ENCODE measurements at places on chromosomes 6 and 20.

DNA sequence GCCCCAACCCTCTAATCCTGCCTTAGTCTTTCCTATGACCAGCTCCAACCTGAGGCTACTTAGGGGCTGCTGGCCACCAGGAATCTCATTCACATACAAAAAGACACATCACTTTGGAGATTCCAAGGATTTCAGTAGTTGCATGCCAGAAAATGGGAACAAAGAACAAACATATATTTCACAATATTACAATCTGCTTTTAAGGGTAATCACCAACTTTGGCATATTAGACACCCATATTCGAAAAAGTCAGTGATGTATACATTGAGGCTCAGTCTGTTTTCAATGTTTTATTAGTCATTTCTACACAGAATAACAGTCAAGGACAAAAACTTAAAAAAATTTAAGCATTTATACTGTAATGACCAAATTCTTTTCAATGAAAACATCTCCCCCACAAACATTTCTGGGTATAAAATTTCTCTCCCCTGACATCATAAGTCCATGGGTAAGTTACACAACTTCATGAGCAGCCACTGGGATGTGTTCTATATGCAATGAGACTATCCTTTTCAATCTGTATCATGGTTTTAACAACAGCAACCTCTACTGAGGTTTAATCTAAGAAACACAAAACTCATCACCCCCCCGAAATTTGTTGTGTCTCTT is 103.5 kb downstream of the MAP7 start:
- no peak for DNase-seq

DNA sequence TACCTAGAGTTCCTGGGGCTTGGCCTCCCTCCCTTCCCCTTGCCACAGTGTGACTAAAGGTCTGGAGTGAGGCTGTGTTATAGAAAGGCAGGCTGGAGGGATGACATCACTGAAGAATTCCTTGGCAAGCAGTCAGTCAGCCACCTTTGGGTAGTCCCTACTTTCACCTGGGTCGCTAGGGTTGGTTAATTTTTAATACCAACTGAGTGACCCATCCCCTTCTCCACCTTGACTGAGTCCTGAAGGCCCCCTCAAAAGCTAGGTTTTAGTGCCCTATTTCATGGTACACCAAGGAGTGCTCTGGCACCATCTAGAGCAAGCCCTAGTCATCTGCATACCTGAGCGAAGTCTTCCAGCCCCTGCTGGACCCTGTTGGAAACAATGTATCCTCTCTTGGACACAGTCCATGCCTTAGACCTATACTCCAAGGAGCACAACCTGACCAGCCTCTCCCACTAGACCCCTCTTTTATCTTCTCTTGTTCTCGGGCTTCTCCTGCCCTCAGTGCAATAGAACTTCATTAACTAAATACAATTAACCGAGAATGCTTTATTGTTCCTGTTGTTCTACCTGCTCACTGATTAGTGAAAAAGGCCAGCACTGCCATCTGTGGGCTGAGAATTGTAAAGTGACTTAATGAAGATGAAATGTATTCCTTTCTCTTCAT is 44.6 kb downstream of the RIN2 start:
- no peak for DNase-seq

GRCh38 chr20:2946988-2947961 is 74.0 kb downstream of the PTPRA start:
- DNase-seq, result no peak

DNA sequence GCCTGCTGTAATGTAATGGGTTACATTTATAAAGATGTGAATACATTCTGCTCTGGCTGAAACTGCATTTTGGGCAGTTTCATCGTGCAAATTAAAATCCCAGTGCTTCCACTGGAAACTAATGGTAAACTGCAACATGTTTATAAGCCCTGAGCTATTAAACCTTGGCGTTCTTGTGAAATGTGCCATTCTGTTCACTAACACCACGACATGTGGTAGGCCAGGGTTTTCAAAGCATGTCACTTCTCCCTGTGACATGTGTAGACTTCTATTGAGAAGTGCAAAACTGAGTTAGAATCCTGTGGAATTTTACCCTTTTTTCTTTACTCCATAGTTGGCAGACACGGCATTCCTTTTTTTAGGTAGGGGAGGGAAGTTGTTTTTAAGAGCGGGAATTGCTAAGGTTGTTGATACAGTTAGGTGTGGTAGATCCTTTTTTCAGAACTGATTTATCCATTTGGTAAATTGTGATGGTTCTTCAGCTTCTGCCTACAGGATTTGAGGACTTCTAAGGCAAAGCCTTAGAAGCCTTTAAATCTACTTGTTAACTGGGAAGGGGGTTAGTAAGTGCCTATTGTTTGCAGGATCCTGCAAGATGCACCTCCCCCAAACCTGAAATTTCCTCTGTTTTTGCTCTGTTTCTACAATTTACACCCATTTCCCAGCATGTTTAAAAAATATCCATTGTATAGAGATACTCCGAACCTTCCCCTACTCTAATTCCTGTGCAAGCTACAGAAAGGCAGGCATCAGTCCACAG is 4.2 kb downstream of the SASH1 start:
- DNase-seq, result no peak

DNA sequence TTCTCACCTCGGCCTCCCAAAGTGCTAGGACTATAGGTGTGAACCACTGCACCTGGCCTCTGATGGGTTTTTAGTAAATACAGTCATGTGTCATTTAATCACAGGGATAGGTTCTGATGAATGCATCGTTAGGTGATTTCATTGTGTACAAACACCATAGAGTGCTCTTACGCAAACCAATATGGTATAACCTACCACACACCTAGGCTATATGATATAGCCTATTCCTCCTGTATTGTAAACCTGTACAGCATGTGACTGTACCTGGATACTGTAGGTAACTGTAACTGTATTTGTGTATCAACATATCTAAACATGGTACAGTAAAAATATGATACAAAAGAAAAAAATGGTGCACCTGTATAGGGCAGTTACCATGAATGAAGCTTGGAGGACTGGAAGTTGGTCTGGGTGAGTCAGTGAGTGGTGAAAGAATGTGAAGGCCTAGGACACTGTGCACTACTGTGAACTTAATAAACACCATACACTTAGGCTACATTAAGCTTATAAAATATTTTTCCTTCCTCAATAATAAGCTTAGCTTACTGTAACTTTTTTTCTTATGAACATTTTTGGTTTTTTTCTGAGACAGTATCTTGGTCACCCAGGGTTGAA is 10.0 kb downstream of the BICRAL start:
- no peak for DNase-seq

GRCh38 chr6:89351671-89352277 is 748 bp downstream of the UBE2J1 start:
- DNase-seq, result no peak

DNA sequence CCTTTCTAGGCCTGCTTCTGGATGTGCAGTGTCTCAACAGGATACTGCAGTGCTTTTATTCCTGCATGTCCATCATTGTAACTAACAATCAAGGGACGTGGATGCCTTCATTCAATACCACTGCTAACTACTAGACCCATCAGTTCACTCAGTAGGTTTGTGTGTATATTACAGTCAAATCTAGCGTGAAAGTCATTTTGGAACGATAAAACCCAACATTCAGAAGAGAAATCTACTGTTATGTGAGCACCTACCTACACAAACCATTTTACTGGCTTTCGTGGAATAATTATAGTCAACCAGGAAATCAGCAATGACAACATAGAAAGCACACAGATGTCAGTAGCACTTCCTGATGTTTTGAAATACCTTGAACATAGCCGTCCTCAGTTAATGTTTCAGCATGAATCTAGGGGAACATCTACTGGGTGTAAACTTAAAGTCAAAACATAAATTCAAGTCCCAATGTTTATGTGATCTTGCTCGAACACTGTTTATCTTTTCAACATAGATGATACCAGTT is 270.6 kb downstream of the FARS2 start:
- no peak for DNase-seq

DNA sequence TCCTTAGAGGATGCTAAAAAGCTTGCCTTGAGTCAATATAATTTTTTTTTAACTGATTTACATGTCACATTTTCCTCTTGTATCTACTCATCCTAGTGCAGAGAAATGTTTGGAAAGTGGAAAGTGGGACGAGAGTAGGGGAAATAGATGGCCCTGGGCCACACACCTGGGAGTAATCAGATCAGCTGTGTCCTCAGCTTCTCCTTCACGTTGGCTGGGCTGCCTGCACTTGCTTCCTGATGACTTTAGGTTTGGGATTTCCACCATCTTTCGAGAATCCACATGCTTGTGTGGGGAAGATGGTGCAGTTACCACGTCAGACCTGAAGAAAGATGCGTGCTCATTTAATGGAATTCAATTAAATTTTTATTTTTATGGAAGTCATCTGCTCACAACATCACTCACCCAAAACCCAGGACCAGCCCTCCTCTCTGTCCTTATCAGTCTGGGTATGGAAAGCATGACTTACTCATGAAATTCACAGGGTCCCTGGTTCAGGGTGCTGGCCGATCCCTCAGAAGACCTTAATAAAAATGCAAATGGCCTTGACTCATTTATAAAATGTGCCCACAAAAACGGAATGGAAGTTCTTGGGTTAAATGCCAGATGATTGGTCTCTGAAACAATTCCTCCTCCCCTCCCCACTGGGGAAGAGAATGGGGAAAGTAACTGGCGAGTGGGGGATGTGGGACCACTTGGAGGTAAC is 74.5 kb upstream of the TIAM2 start:
- no peak for DNase-seq

GRCh38 chr6:35776364-35777215 is at the start of gene CLPSL2:
Gene CLPSL2, plus strand, starts transcription at chr6:35776598. Its CDS starts 21 bp downstream, at chr6:35776619.
- DNase-seq, result no peak

GRCh38 chr6:100065348-100065747 is 71.3 kb upstream of the MCHR2 start:
- DNase-seq, result no peak

- DNase-seq, result no peak
Observed at GRCh38 chr6:89596056-89596455, 42.5 kb downstream of the LYRM2 start.

- DNase-seq, result no peak
Observed at GRCh38 chr6:123383718-123384117, 253.0 kb downstream of the TRDN start.

GRCh38 chr6:31655349-31656237 is at the start of gene APOM:
Gene APOM, plus strand, starts transcription at chr6:31655894. Its CDS starts 73 bp downstream, at chr6:31655967.
- DNase-seq, result no peak

- no peak for DNase-seq
Observed at GRCh38 chr6:170222498-170223471, 68.1 kb downstream of the DLL1 start.

GRCh38 chr20:23164176-23164601 is 78.1 kb upstream of the CD93 start:
- DNase-seq, result no peak

GRCh38 chr6:72809746-72810379 is 188.0 kb downstream of the KCNQ5 start:
- no peak for DNase-seq

- DNase-seq, result no peak
Observed at GRCh38 chr6:149366267-149366921, 33.7 kb upstream of the SUMO4 start.

GRCh38 chr6:328136-328670 is 35.9 kb downstream of the DUSP22 start:
- no peak for DNase-seq

- no peak for DNase-seq
Observed at GRCh38 chr6:147058786-147059385, 145.3 kb upstream of the STXBP5 start.

- DNase-seq, result no peak
Observed at GRCh38 chr6:114362396-114362795, 19.6 kb upstream of the HS3ST5 start.

GRCh38 chr6:149089510-149089909 is 228.0 kb upstream of the TAB2 start:
- no peak for DNase-seq

DNA sequence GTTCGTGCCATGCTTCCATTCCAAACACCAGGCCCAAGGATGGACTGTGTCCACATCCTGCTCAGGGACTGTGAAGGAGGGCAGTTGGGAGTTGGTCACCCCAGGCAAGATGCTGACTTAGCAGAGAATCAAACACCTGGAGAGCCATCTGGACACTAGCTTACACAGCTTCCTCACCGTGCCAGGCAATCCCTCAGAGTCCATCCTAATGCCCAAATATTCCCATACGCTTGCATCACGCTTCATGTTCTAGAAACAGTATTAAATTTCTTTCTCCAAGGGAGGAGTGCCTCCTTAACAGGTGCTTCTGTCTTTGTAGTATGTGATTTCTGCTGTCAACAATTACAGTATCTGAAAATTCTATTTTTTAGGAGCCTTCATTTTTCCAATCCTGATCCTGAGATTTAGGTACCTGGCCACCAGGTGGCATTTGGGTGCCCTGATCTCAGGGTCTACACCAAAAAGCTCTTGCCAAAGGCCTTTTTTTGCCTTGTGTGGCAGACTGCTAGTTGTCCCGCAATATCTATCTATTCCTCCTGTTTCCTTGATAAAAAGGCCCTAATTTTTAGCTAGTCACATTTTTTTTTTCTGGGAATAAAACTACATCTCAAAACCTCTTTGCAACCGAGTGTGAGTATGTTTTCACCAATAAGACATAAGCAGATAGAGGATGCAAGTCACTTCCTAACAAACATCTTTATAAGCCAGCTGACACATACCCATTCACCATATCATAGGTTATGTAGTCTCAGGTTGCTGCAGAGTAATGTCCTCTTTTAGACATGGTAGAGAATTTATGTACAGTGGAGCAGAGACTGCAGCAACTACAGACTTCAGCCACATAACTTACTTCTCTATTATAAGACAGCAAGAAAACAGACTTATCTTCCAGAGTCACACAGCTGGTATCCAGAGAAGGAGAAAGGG is 85.0 kb downstream of the PREP start:
- DNase-seq, result no peak

DNA sequence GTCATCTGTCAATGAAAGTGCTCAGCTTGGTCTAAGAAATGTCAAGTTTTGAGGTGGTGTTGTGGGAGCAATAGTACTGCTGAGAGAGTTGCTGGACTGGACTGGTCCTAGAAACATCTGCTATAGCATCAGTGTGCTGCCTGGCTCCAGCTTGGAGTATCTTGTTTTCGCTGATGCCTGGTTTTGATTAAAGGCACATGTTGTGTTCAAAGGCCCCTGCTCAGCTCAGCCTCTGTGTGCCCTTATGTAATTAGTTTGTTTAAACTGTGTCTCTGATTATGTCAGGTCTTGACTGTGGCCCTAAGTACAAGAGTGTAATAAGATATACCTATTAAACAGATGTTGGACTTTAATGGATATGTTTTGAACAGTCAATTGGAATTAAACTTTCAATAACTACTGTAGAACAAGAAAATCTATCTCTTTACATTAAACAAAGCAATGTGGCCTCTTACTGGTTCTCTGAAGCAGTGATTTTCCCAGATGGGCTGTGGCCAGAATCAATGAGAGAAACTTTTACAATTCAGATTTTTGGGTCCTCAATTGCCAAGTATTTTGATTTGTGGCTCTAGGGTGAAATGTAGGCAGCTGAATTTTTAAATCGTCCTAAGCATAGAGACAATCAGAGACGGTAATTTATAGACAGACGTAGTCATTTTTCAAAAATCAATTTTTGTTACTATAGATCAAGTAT is 668.2 kb downstream of the DHX35 start:
- DNase-seq, result no peak

DNA sequence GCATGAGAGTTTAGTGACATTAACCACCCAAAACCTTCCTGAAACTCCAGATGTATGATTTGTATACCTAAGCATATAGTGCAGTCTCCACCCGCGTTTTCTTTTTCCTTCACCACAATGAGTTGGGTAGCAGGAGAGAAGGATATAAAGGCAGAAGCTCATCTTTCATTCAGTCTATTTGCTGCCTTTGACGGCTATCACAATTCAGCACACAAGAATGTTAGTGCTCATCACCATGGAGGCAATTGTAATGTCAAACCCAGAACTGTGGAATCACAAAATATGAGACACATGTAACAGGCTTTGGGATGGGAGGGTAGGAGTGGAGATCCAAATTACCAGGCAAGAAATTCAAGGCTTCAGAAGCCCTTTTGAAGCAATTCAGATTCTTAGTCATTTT is 17.6 kb downstream of the ZHX3 start:
- no peak for DNase-seq

Measured in stimulated activated CD4-positive, alpha-beta T cell treated with anti-CD3 and anti-CD28 coated beads, TNF-alpha, amount 100 ng/mL, for 24 hours (primary cell).